ENCODE measurements at places on chromosomes 16 and 17. TPM values are rescaled to one million over a fixed set of nuclear protein-coding genes. Genes with fewer than 3 reads are reported as not detected.

DNA sequence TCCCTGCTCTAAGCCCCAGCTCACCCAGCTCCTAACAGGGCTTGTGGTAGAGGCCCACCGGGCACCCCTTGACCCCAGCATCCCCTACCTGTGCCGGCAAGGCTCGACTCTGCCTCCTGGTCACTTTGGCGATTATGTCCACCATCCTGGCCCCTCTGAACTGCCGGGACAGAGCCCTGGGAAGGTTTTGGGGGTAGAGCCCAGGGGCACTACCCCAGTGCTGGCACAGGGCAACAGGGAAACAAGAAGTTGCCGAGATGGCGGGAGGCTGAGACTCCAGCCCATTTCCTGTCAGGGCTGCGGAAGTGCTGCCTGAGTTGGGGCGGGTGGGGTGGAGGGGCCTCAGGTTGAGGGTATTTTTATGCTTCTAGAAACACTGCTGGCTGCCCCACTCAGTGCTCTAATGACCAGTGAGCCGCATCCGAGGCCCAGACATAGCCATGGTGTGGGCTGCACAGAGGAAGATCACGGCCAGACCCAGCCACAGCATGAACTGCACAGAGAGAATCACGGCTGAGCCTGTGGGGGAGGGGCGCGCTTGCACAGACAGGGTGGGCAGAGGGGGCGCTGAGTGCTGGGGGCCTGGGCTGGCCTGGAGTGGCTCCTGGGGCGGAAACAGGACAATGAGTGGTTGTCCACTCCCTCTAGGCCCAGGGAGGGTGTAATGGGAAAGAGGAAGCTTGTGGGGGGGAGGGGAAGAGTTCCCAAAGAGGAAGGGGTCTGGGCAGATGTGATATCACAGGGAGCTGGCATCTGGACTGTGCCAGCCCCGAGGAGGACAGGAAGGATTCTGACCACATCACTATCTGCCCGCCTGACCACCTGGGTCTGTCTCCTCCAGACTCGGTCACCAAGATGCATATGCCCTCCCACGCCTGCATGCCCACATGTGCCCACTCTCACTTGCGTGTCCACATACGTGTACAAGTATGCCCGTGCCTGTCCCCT, 22.3 kb downstream of the ARHGAP27 start:
- no peak for DNase-seq
- H3K36me3 ChIP-seq = peaks cover 2% of the 10 kb centered on the region
- no peaks in the 10 kb centered on the region for H3K27me3 ChIP-seq
- H3K27ac ChIP-seq = peak overlapping the region; percentile 92
- peaks cover 48% of the 10 kb centered on the region for H3K4me1 ChIP-seq

GRCh38 chr16:10250137-10250828, 68.1 kb upstream of the GRIN2A start:
- H3K4me1 ChIP-seq = no peaks in the 10 kb centered on the region
- H3K4me3 ChIP-seq = no peak overlapping the region
- no peaks in the 10 kb centered on the region for H3K36me3 ChIP-seq
- no peak for DNase-seq
- H3K27ac ChIP-seq = no peak overlapping the region

- H3K4me3 ChIP-seq = no peak overlapping the region
- no peak overlapping the region for H3K27ac ChIP-seq
- H3K36me3 ChIP-seq = no peaks in the 10 kb centered on the region
- DNase-seq = no peak
- no peaks in the 10 kb centered on the region for H3K27me3 ChIP-seq
Measured at GRCh38 chr16:57266531-57267260, 17.8 kb downstream of the PLLP start.

DNA sequence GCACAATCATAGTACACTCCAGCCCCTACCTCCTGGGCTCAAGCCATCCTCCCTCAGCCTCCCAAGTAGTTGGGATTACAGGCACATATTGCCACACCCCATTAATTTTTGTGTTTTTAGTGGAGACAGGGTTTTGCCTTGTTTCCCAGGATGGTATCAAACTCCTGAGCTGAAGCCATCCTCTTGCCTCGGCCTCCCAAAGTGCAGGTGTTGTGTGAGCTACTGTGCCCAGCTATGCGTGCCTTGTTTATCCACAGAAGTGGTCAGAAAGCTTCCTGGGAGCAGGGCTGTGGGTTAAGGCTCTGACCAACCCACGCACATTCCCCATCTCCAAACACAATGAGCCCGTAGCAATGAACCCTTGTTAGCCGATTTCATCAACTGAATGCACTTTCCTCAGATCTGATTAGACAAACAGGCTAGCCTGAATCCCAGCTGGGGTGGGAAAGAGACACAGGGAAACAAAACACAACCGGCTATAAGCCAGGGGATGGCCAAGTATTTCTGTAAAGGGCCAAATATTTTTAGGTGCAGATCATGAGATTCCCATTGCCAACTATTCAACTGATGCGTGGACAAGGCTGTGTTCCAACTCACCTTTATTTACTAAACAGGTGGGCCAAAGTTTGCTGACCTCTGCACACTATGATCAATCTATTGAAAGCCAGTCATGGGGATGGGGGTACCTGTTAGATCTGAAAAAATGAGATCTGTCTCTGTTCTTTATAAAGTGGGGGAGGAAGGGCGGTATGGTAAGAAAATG, 193.6 kb downstream of the CPPED1 start:
- no peaks in the 10 kb centered on the region for H3K36me3 ChIP-seq
- no peak for DNase-seq
- H3K27ac ChIP-seq = no peak overlapping the region
- peaks cover 11% of the 10 kb centered on the region for H3K4me1 ChIP-seq

- no peaks in the 10 kb centered on the region for H3K27me3 ChIP-seq
- DNase-seq = no peak
- no peak overlapping the region for H3K4me3 ChIP-seq
Measured at GRCh38 chr17:51228161-51228560, 31.7 kb downstream of the MBTD1 start.

- peaks cover 11% of the 10 kb centered on the region for H3K36me3 ChIP-seq
- H3K4me1 ChIP-seq = no peaks in the 10 kb centered on the region
- H3K27ac ChIP-seq = no peak overlapping the region
Measured at GRCh38 chr16:19549673-19550072, 5.8 kb upstream of the VPS35L start.

DNA sequence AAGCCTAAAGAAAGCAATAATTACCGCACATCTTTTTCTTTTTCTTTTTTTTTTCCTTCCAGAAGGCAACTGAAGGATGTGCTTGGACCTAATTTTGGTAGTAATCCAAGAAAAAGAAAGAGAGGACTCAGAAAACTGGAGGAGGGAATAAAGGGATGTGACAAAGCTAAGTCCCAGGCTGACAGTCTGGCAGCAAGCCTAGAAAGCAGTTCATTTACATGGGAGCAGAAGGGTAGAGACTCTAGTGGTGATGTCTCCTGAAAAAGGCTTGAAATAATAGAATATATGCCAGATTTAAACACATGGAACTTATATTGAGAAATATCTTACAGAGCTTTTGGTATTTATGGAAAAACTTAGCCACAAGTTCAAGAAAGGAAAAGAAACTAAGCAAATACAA, 101.0 kb upstream of the SHISA6 start:
- no peaks in the 10 kb centered on the region for H3K36me3 ChIP-seq
- no peak for DNase-seq

Gene MYH3
- total RNA-seq = 1.4 TPM

Gene RPTOR
- total RNA-seq = 32.1 TPM

Gene SF3B3
- 453 TPM for total RNA-seq

Gene PIPOX
- total RNA-seq = 1.7 TPM

Gene IRX3
- total RNA-seq = not detected

Gene RHBDL1
- total RNA-seq = 1.3 TPM
